Effector memory CD8-positive, alpha-beta T cell (primary cell): ENCODE measurements at places on chromosomes 4 and X.

DNA sequence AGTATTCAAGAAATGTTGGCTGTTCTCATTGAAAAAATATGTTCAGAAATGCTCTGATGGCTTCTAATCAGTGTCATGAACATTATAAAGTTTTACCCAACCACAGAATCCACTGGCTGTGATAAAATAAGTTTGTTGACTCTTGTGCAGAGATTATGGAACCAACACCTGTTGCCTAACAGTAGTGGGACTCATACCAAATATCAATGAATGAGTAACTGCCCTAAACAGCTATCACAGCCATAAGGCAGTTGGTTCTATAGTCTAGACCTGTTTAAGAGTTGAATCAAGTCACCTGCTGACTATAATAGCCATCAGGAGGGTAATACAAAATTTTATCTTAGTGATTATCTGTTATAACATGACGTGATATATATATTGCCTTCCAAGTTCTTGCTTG lies 168.3 kb downstream of the ATOH1 start:
- DNase-seq = no peak

DNA sequence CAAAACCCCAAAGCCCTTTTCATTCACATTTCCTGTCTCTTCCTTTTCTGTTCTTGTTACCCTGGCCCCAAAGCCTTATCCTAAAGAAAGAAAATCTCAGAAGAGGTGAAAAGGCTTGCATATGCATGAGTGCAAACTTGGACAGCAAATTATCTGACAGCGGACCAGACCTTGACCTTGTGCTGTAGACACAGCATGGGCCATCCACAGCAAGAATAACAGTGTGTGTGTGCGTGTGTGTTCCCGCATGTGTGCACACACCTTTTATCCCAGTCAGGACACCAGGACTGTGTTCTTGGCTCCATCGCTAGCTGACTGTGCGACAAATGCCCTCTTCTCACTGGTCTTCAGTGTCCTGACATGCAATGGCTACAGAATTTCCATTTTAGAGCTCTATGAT lies 35.3 kb downstream of the ZBTB49 start:
- DNase-seq = no peak

DNA sequence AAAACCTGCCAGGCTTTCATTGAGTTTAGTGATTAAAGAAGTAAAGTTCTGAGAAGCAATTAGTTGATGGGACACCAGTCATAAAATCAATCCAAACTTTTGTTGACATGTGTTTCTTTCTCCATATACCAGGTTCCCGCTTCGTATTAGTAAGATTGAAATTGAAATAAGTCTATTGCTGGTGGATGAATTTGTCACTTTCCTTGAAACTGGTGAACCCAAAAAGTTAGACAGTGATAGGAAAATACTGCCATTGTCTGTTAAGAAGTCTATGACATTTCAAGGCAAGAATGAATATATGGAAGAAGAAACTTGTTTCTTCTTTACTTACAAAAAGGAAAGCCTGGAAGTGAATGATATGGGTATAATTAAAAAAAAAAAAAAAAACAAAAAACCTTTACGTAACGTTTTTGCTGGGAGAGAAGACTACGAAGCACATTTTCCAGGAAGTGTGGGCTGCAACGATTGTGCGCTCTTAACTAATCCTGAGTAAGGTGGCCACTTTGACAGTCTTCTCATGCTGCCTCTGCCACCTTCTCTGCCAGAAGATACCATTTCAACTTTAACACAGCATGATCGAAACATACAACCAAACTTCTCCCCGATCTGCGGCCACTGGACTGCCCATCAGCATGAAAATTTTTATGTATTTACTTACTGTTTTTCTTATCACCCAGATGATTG lies at the start of gene CD40LG:
TSS of gene CD40LG (plus strand) at position 482 of the 684 bp plus-strand sequence. CDS start at position 573, 91 bp downstream.
- DNase-seq = no peak

- DNase-seq = no peak
These were observed 192.2 kb downstream of the FGF13 start for GRCh38 chrX:138519296-138519695.

DNA sequence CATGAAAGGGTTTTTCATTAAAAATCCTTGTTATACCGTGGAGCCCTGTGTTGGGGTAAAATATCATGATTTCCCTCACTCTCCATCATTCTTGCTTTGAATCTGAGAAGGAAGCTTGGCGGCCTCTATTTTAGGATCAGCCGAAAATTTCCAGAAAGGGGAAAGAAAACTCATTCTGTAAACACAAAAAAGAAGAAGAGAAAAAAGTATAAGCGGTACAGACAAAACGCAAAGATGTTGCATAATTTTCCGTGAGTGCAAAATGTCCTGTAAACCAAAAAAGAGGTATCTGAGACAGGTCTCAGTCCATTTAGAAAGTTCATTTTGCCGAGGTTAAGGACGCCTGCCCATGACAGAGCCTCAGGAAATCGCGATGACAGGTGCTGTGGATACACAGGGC lies 5.3 kb downstream of the CSF2RA start:
- DNase-seq = no peak

DNA sequence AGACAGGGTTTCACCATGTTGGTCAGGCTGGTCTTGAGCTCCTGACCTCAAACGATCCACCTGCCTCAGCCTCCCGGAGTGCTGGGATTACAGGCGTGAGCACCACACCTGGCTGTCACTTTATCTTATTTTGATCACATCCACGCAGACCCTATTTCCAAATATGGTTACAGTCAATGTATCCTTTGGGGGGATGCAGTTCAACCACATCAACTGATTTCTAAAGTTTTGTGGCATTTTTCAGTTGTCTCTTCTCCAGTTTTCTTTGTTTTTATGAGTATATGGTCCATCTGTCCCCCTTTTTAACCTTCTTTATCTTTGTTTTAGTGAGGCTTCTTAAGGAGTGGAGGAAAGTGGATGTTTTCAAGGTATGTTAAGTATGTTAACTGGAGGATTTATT lies 4.1 kb upstream of the HPF1 start:
- no peak for DNase-seq

GRCh38 chr4:39036172-39036571 lies 4.0 kb upstream of the TMEM156 start:
- DNase-seq = no peak

DNA sequence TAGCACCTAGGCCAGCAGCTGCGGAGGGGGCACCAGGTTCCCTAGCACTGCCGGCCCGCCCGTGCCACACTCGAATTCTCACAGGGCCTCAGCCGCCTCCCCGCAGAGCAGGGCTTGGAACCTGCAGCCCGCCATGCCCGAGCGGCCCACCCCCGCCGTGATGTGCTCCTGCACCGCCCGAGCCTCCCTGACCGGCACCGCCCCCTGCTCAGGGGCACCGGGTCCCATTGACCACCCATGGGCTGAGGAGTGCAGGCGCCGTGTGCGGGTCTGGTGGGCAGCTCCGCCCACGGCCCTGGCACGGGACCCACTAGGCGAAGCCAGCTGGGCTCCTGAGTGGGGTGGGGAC lies 35.4 kb upstream of the ENPP6 start:
- DNase-seq = no peak

GRCh38 chr4:109592367-109592766 lies 32.3 kb downstream of the MCUB start:
- no peak for DNase-seq

DNA sequence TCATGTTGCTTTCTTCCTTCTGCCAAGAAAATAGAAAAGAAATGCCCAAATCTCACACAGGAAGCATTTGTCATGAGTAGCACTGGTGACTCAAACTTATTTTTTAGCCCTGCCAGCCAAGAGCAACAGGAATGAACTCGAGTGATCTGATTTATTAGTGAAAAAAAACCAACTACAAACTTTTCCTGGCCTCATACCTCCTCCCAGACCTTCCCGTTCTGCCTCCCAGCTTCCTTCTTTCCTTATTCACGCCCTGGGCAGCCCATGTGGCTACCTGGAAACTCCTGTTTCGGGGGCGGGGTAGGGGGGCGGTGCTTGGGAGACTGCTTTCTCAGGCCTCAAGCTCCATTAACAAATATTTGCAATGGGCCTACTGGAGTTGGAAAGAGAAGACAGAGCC lies 178.5 kb downstream of the NHS start:
- no peak for DNase-seq

GRCh38 chr4:153348006-153348405 lies 3.5 kb downstream of the MND1 start:
- DNase-seq = no peak

DNA sequence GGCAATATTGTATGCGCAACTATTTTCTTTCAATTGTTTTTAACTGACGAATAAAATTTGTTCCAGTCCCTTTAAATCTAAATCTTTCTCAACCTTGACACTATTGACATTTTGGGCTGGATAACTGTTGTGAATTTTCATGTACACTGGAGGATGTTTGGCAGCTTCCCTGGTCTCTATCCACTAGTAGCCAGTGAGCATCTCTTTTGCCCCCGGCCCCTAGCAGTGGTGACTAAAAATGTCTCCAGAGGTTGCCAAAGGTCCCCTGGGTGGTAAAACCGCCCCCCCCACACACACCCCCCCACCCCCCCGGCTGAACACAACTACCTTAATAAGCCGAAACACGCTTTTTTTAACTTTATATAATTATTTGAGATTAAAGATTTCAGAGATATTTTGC lies 514 bp downstream of the FANCB start:
- no peak for DNase-seq

DNA sequence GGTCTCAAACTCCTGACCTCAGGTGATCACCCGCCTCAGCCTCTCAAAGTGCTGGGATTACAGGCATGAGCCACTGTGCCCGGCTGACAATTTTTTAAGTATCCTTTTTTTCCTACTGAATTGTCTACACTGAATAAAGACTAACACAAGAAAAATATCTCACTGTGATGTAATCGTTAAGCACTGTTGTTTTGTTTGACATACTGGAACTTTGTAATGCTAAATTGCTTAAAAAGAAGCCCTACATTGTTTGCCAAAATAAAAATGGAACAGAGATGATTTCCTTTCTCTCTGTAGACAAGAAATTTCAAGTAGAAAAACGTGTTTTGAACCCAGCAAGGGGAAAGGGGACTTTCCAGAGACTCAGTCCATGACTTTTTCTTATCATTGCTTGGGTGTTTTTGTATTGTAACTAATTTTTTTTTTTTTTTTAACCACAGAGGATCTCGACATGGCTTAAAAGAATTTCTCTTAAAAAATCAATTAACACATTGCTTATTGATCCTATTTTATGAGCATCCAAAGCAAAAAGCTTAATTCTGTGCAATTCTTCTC lies 74.9 kb downstream of the TMEM156 start:
- DNase-seq = no peak

GRCh38 chr4:158002173-158002572 lies 170.7 kb downstream of the GASK1B start:
- no peak for DNase-seq

DNA sequence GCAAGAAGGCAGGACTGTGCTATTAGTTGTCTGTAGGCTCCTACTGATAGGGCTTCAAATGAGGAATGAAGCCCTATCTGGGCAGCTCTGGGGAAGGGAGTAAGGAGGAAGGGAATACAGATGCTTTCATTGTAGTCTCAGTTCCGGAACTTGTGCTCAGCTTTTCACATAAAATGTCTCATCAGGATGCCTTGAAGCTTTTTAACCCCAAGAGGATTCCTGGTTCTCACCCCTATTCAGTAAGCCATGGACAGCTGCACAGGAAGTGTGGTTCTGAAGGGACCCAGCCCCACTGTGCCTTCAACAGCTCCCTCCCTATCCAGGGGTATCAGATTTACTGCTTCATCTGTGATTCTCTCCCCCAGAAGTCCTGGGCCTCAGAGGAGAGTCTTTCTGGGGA lies 5.0 kb downstream of the ARMCX5 start:
- no peak for DNase-seq

GRCh38 chrX:1351981-1352714 lies 15.6 kb downstream of the IL3RA start:
- no peak for DNase-seq

GRCh38 chr4:162163892-162164759 lies at the start of gene FSTL5:
Gene FSTL5, minus strand, starts transcription at chr4:162164000. Its CDS starts 52,604 bp downstream, at chr4:162111396.
- DNase-seq = no peak

- no peak for DNase-seq
These were observed 13.3 kb downstream of the YIPF7 start for GRCh38 chr4:44638091-44638490.

DNA sequence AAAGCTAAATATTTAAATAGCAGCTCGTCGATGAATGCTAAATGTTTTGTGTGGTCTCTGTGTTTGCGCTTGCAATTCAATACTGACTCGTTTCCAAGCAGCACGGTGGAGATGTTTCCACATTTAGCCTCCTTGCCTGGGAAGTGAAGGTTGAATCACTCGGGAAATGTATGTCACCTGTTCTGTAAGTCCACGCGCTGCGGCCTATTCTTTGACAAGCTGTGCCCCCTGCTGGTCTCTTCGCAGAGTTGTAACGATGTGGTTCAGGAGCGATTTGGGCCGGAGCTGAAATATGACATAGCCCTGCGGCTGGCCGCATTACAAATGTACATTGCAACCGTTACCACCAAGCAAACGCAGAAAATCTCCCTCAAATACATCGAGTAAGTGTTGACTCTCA lies 89.6 kb upstream of the PRPS2 start:
- DNase-seq = no peak

DNA sequence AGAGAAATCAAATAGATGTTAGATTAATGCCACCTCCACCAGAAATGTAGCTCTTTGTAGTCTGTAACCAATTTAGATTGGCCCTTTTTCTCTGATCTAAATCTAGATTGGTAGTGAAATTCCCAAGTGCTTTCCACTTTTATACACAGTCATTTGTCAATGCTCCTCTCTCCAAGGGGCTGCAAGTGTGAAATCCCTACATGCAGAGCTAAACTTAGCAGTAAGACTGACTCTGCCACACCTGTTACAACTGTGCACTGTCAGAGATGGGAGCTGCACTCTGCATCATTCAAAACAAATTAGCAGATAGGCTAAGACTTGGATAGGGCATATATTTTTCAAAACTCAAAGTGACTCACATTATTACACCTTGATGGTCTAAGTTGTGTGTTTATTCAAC lies 9.1 kb downstream of the SERTM2 start:
- DNase-seq = no peak

- DNase-seq = no peak
These were observed 1.8 kb downstream of the DCAF8L2 start for GRCh38 chrX:27591938-27592337.

DNA sequence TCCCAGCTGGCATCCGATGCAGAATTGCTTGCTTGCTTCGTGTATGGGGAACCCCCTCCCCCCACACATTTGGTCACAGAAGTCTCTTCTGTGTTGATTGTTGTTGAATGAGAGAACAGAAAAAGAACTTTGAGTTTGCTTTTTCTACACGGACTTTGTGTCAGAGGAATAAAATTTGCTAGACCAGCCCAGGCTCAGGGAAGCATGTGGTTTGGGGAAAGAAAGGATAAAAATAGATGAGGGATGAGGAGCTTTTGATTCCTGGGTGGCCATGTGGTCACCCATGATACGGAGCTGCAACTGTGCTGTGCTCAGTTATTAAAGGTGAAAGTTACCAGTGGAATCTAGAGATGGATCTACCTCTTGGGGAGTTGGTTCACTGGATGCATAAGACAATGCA lies 34.2 kb upstream of the ESX1 start:
- DNase-seq = no peak

GRCh38 chr4:25002681-25003080 lies 28.1 kb downstream of the LGI2 start:
- no peak for DNase-seq

GRCh38 chrX:11887175-11887574 lies 129.1 kb downstream of the MSL3 start:
- DNase-seq = no peak

- no peak for DNase-seq
These were observed 1.3 kb upstream of the TNIP2 start for GRCh38 chr4:2757426-2757825.

GRCh38 chrX:136767104-136767941 lies 13.4 kb downstream of the ARHGEF6 start:
- peak; percentile 47 for DNase-seq
